ENCODE measurements at places on chromosomes 5 and 9. TPM values are rescaled to one million over a fixed set of nuclear protein-coding genes. Genes with fewer than 3 reads are reported as not detected.

Gene DMRTA1
- total RNA-seq: not detected

DNA sequence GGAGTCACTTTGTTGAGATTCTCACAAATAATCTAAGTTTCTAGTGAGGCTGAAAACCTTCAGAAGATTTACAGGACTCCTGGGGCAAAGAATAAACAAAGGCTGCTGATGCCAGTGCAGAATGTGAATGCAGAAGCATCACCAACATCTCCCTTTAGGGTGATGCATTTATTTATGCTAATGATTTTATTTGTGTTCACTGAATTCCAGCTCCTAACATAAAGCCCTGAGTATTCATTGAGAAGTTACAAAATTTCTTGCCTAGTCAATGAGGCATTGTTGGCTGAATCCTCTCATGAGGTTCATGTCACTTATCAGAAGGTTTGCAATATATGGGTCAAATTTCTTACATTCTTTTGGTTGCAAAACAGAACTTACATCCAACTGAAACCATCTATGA lies 70.0 kb downstream of the GRIN3A start:
- H3K4me1 ChIP-seq: no peaks in the 10 kb centered on the region
- H3K36me3 ChIP-seq: no peaks in the 10 kb centered on the region
- no peaks in the 10 kb centered on the region for H3K27me3 ChIP-seq
- no peak overlapping the region for H3K27ac ChIP-seq
- DNase-seq: no peak

Gene TIFAB
- not detected for total RNA-seq

- H3K4me1 ChIP-seq: no peaks in the 10 kb centered on the region
- H3K4me3 ChIP-seq: no peak overlapping the region
- H3K36me3 ChIP-seq: no peaks in the 10 kb centered on the region
- no peak for DNase-seq
- no peak overlapping the region for H3K27ac ChIP-seq
Observed at GRCh38 chr5:146618434-146618833, 102.4 kb upstream of the GPR151 start.

DNA sequence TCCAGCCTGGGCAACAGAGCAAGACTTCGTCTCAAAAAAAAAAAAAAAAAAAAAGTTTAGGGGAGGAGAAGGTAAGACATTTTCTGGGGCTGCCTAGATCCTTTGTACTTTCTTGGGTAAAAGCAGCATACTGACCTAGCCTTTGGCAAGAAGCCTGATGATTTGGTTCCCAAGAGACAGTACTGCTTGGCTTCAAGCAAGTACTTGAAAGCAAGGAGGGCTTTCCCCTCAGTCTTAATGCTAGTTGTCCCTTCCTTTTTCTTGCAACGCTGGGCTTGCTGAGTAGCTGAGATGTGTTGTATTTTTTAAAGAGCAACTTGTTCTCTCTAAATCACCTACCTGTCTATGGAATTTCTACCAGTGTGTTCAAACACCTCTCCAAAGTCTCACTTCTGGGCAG lies 76.2 kb downstream of the INSYN2B start:
- H3K27ac ChIP-seq: no peak overlapping the region
- H3K4me1 ChIP-seq: peaks cover 9% of the 10 kb centered on the region
- H3K36me3 ChIP-seq: no peaks in the 10 kb centered on the region
- no peaks in the 10 kb centered on the region for H3K27me3 ChIP-seq
- peak; percentile 59 for DNase-seq

Gene PCDHA11
- not detected for total RNA-seq

- H3K4me1 ChIP-seq: peaks cover 19% of the 10 kb centered on the region
- no peak overlapping the region for H3K4me3 ChIP-seq
- H3K27ac ChIP-seq: no peak overlapping the region
- H3K36me3 ChIP-seq: no peaks in the 10 kb centered on the region
Observed at GRCh38 chr9:72997387-72997995, 44.6 kb upstream of the ALDH1A1 start.

DNA sequence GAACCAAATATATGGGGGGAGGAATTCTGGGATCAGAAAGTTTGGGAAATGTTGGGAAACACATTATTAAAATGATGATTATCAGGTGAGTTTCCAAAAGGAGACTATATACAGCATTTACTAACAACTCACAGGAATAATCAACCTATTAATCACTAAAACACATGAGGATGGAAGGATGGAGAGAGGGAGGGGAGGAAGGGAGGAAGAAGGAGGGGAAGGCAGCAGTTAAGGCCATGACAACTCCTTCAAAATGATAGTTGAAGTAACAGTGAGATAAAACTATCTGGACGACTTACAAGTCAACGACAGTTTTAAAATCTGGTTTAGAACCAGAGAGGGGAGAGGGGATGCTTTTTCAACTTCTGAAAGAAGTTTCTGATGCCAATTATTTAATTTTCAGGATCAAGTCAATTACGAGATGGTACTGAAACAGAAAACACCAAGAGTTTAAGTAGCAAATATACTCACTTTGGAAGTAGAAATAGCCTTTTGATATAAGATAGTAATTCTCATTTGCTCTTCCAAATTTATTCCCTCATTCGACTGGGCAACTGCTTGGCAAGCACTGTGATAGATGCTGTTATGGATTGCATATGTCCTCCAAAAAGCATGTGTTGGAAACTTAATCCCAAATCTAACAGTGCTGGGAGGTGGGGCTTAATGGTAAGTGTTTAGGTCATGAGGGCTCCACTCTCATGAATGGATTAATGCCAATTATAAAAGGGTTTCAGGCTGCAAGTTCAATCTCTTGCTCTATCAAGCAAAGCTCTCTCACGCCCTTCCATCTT lies 30.4 kb downstream of the FBXW11 start:
- H3K4me1 ChIP-seq: 0 out of 2 replicates have a peak, but pooled peaks cover 10% of the 10 kb centered on the region
- H3K27ac ChIP-seq: no peak overlapping the region
- H3K4me3 ChIP-seq: no peak overlapping the region
- no peaks in the 10 kb centered on the region for H3K27me3 ChIP-seq
- H3K36me3 ChIP-seq: 0 out of 2 replicates have a peak, but pooled peaks cover 10% of the 10 kb centered on the region
